Activated T-cell treated with anti-CD3 and anti-CD28 coated beads for 4 hours (primary cell): ENCODE measurements at places on chromosomes 16 and 17.

DNA sequence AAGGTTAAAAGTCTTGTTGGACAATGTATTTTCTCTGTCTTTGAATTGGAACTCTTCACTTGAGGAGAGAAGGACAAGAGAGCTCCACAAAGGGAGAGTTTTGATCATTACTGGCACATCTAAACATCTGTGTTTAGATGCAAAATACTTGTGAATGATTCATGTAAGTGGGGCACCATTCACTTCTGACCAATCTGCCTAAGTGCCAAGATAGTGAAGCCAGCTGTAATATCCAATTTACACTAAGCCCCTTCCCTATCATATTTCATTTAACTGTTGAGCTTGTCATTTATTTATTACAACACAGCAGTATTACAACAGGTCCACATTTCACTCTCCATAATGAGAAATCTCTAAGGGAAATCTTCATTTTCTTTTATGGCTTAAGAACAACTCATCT is 832.3 kb upstream of the GOT2 start:
- DNase-seq = no peak

GRCh38 chr17:43952724-43953666 is 745 bp downstream of the PYY start:
- no peak for DNase-seq

DNA sequence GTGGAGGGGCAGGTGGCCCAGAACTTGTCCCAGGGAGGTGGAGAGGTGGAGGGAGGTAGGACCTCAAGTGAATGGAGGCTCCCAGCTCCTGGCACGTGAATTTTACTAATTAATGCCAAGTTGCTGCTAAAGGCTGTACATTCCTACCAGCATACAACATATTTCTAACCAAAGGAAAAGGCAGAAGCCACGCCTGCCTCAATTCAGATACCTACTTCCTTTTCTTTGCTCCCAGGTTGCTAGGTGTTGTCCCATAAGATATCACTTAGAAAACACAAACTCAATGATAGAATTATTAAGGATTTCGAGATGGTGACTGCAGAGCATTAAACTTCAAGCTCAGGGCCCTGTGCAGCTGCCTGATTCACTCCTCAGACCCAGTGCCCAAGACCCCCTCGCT is 20.5 kb upstream of the SMPD3 start:
- DNase-seq = no peak

GRCh38 chr16:66258916-66259845 is 107.3 kb upstream of the CDH5 start:
- no peak for DNase-seq

GRCh38 chr17:77208217-77208808 is 67.5 kb downstream of the SEC14L1 start:
- no peak for DNase-seq

GRCh38 chr17:43411369-43411677 is 12.5 kb downstream of the ARL4D start:
- no peak for DNase-seq

- no peak for DNase-seq
Measured at GRCh38 chr16:22252317-22252716, 44.9 kb upstream of the POLR3E start.

- DNase-seq = no peak
Measured at GRCh38 chr17:57207396-57207795, 48.9 kb upstream of the MSI2 start.

GRCh38 chr17:35998018-35998545 is 3.3 kb downstream of the CCL15 start:
- no peak for DNase-seq

- no peak for DNase-seq
Measured at GRCh38 chr17:78891406-78892061, 11.5 kb downstream of the CEP295NL start.

DNA sequence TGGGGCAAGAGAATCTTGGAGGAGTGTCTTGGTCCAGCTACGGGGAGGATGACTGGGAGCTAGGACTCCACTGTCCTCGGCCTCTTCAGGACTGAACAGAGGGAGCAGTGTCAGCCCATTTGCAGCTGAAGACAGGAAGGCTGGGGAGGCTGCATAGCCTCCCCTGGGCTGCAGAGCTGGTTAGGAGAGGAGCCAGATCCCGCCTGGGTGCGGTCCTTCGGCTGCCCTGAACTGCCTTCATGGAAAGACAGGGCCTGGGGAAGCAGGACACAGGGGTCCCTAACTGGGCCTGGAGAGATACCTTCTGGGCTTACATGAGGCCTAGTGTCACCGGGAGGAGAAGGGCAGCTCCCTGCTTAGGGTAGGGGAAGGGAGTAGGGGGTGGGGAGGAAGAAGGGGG is 26.6 kb downstream of the UNC13D start:
- DNase-seq = no peak

GRCh38 chr16:50245417-50246298 is 20.7 kb upstream of the ADCY7 start:
- peak; percentile 65 for DNase-seq

- no peak for DNase-seq
Measured at GRCh38 chr17:79574108-79574507, 36.7 kb downstream of the RBFOX3 start.

DNA sequence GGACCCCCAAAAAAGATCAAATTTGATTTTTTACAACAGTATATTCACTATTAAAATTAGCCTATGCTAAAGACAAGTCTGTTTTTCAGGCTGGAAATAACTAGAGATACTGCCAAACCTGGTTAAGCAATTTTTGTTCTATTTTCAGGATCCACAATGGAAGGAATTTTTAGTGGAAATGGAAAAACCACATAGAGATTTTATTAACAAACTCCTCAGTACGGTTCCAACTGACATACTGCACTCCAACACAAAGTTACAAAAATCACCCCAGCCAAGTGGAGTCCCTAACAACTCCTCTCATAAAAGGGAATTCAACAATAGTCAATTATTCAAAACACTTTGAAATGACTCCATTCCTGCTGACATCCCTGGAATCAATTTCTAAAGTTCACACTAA is 101.6 kb upstream of the TOB1 start:
- DNase-seq = no peak

DNA sequence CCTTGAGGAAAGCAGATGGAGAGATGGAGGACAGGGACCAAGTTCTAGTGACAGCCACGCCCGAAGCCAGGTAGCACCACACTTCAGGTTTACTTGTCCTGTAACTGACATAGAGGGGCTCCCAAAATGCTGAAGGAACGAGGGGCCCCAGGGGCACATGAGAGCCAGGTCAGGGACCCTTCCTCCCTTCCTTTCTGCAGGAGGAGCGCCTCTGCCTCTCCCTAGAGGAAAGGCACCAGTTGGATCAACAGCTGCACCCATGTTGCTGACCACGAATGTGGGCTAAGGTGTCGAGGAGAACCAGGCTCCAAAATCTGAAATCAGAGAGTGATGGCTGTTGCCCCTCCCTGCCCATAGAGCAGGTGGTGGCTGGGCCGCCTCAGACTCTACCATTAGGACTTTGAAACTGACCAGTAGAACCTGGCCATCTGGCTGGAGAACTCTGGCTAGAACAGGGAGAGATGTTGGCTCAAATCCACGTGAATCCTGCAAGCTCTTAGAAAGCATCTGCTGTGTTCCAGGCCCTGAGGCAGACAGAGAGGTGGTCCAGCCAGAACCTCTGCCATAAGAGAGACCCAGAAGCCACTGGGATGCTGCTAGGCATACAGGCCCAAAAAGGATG is 218.8 kb downstream of the KATNIP start:
- DNase-seq = no peak

GRCh38 chr16:85840801-85841200 is 41.3 kb downstream of the COX4I1 start:
- DNase-seq = no peak

DNA sequence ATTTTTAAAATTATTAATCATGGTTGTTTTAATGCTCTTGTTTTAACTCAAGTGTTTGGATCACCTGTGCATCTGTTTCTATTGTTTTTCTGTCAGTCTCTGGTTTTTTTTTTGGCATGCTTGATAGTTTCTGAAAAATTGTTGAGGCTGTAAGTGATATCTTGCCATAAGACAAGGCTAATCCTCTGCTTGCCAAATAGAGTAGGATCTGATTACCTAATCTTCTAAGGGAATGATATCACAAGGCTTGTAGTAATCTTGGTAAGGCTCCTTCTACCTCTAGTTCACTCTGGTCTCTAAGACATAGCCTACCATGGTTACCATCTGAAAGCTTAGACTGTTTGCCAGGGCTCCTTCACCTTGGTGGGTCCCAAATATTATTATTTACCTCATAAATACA is 81.0 kb downstream of the ATF7IP2 start:
- DNase-seq = no peak

GRCh38 chr16:15610369-15610871 is 32.5 kb downstream of the MARF1 start:
- DNase-seq = no peak

DNA sequence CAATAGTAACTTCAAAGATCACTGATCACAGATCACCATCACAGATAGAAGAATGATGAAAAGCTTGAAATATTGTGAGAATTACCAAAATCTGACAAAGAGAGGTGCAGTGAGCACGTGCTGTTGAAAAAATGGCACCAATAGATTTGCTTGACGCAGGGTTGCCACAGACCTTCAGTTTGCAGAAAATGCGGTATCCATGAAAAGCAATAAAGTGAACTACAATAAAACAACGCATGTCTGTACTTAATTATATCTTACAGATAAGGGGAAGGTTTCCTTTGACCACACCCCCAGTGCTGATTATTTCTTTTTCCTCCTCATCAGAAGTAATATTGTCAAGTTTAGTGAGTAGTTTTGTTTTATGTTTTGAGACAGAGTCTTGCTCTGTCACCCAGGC is 21.1 kb upstream of the PYDC1 start:
- DNase-seq = no peak

- no peak for DNase-seq
Measured at GRCh38 chr16:66741169-66741900, 10.1 kb downstream of the DYNC1LI2 start.

DNA sequence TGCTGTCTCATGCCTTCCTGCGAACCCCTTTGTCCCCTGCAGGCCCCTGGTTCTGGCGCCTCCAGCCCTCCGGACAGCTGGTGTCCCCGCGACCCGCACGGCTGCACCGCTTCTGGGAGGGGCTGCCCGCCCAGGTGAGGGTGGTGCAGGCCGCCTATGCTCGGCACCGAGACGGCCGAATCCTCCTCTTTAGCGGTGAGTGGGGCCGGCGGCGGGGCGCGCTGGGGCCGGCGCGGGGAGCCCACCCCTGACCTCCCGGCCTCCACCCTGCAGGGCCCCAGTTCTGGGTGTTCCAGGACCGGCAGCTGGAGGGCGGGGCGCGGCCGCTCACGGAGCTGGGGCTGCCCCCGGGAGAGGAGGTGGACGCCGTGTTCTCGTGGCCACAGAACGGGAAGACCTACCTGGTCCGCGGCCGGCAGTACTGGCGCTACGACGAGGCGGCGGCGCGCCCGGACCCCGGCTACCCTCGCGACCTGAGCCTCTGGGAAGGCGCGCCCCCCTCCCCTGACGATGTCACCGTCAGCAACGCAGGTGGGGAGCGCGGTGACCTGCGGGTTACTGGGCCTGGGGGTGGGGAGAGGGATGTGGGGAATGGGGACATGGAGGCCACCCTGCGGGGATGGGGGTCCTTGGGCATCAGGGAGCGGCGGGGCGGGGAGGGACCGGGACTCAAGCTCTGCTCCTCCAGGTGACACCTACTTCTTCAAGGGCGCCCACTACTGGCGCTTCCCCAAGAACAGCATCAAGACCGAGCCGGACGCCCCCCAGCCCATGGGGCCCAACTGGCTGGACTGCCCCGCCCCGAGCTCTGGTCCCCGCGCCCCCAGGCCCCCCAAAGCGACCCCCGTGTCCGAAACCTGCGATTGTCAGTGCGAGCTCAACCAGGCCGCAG is 7.1 kb upstream of the IL32 start:
- no peak for DNase-seq

- DNase-seq = no peak
Measured at GRCh38 chr17:48148854-48149786, 41.6 kb downstream of the SNX11 start.

DNA sequence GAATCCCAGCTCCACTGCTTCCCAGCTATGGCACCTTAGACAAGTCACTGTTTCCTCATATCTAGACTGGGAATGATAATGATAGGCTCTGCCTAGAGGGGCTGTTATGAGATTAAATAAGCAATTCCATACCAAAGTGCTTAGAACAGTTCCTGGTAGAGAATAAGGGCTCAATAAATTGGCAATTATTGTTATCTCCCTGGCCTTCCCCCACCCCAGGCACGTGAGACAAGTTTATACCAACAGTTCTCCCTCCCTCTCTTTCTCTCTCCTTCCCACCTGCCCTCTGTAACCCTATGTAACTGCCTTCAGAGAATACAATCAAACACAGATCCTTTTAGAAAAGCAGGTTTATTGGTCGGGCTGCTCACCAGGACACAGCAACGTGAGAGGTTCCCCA is 13.9 kb upstream of the STAT3 start:
- no peak for DNase-seq

- no peak for DNase-seq
Measured at GRCh38 chr16:88812513-88813268, 963 bp upstream of the APRT start.

GRCh38 chr17:21388944-21389343 is 12.8 kb downstream of the KCNJ12 start:
- no peak for DNase-seq

GRCh38 chr17:32876417-32877163 is at the start of gene MYO1D:
Gene MYO1D (minus strand): TSS chr17:32877124. CDS start chr17:32876872, 252 bp downstream.
- DNase-seq = peak; percentile 72

DNA sequence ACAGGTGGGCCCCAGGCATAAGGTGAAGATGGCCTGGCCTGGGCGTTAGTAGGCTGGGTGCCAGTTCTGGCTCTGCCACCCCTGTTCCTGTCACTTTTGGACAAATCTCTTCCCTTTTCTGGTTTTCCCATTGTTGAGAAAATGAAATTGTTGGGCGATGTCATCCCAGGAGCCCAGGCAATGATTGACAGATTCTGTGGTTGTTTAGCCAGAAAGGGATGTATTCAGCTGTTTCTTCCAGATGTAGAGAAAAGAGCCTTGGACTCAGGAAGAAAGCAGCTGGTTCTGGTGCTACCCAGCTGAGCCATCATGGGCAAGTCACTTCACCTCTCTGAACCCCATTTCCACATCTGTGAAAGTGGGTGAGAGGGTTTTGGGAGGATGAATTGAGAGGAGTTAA is 60.1 kb upstream of the MRTFB start:
- DNase-seq = no peak

DNA sequence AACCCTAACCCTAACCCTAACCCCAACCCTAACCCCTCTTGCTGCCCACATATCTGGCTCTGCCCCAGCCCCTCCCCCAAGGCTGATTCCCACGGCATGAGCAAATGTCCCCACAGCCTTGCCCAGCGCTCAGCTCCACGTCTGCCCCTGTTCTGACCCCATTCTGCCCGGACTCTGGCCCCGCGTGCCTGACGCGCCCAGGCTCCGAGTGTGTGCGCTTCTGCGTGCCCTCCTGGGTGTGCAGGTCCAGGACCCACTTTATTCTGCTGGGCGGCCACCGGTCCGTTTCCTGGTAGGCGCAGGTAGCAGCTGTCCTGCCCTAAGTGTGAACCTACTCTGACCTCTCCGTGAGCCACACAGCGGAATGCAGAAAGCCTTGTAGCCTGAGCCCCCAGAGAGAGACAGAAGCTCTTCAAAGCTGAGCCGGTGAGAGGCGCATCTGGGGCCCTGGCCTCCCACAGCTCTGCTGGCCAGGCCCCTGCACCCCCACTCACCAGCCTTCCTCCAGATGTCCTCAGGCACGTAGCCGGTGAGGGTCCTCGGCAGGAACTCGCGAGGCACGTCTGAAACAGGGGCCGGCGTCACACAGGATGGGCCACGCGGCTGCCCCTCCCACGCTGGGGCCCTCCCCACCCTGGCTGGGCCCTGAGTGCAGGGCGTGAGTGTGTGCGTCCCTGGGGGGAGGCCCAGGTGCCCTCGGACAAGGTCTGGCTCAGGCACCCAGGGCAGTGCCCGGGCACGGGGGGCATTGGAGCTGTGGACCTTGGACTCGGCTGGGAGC is 14.0 kb upstream of the PABPN1L start:
- no peak for DNase-seq

- no peak for DNase-seq
Measured at GRCh38 chr17:67615011-67615561, 102.7 kb upstream of the NOL11 start.
